Left forelimb (tissue), 1 donor: ENCODE measurements at places on chromosomes 1 and 21.

DNA sequence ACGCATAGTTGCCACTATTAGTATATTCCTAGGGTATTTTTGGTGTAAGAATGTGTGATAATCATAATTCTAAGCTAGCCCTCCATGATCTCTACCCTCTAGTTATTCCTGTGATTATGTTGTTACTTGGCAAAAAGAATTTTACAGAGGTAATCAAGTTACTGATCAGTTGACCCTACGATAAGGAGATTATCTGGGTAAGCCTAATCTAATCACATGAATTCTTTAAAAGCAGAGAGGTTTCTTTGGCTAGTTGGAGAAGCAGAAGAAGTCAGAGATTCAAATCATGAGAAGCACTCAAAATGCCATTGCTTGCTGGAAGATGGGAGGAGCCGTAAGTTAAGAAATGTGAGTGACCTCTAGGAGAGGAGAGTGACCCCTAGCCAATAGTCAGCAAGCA, 72.7 kb downstream of the RPE65 start:
- no peak for DNase-seq

GRCh38 chr1:202658251-202658759, 51.9 kb downstream of the SYT2 start:
- no peak for DNase-seq

GRCh38 chr1:29645586-29645985, 409.3 kb downstream of the PTPRU start:
- DNase-seq: peak; percentile 20

- DNase-seq: no peak
Observed at GRCh38 chr1:3668585-3669300, 16.4 kb downstream of the TP73 start.

DNA sequence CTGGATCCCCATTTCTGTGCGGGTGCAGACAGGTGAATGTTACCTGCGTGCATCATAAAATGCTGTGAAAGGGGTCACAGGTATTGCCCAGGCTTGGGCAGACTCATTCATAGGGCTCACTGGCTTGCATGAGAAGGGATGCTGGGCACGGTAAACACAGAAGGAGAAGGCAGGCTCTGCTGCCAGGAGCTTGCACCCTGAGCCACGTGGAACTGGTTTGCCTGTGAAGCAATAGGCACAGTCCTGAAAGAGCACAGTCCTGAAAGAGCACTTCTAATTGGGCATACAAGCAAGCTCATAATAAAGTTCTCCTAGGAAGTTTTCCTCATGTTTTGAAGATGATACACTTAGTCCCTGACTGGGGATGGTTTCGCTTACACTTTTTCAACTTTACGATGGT, 40.9 kb downstream of the GALNT2 start:
- no peak for DNase-seq

DNA sequence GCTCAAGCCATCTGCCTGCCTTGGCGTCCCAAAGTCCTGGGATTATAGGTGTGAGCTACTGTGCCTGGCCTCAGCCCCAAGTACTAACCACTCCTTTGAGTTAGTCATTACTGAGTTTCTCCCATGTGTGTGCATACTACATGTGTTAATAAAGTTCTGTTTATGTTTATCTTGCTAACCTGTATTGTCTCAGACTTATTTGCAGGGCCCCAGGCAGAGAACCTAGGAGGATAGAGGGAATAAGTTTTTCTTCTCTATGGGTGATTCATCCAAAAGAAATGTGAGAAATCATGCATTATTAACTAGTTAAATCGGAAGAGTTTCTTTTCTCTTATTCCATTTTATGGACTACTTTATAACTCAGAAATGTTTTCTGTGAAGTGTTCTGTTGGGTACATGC, 203.9 kb upstream of the CACYBP start:
- DNase-seq: no peak

DNA sequence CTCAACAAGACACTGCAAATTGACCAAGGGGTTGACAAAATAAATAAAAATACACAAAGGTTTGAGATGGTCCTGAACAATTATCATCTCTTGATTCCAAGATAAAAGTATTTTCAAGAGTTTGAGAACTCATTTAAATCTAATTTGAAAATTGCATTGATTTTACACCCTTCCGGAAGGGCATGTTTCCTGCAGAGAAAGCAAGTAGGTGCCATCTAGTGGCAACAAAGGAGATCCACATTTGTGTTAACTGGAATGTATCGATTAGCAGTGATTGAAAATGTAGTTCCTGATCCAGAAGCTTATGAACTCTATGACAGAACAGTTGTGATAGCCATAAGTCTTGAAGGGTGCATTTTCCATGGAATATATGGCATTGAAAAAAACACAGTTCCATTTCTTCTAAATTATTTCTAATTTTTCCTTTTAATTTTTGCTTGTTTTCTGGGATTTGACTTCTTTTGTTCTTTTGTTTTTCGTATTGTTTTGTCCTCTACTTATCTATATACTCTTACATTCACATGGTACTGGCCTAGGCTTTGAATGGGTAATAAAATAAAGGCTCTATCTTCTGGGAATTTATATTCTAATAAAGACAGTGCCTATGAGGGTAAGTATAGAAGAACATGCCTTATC, 143.7 kb downstream of the DNM3 start:
- DNase-seq: no peak

DNA sequence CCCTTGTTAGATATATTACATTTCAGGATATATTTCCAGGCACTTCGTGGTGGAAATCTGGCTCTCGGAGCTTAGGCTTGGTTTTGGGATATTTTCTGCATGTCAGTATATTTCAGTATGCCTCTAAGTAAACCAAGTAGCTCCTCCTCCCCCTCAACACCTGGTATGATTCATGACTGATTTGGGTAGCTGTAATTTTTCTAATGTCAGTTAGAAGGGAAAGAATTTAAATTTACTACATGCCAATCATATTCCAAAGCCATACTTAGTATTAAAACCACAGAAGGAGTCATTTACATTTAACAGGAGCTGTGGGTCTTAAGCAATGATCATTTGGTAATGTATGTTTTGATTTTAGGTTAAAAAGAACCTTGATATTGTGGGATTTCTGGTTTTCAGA, 40.6 kb downstream of the ST6GALNAC3 start:
- no peak for DNase-seq

- no peak for DNase-seq
Observed at GRCh38 chr1:60942896-60943638, 139.3 kb upstream of the NFIA start.

DNA sequence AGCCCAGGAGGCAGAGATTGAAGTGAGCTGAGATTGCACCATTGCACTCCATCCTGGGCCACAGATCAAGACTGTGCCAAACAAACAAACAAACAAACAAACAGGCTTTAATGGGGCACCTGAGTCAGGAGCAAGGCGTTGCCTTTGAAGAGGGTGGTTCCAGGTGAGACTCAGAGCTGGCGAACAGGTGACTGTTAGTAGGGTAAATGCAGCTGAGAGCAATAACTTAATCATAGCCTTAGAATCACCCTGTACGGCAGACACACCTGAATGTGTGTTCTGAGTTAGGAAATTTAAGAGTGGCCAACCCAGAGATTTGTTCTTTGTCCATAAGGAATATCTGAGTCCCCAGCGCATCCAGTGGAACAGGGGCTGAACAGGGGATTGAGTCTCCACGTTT, 440.4 kb downstream of the RPS6KC1 start:
- no peak for DNase-seq

DNA sequence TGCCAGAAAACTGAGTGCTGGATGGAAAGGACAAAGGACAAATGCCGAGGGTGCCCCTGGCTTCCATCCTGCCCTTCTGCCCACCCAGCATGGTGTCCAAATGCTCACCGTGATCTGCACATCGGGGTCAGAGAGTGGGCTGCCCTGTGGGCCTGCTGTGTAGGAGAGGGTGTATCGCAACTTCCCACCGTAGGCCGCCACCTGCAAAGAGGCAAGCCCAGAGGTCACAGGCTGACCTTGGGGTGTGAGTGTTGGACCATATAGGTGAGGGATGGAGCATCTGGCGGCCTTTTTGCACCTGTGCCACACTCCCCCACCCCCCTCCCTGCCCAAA, 53.5 kb downstream of the LDLRAD2 start:
- no peak for DNase-seq

GRCh38 chr1:109484519-109484975, 842 bp downstream of the ATXN7L2 start:
- no peak for DNase-seq

DNA sequence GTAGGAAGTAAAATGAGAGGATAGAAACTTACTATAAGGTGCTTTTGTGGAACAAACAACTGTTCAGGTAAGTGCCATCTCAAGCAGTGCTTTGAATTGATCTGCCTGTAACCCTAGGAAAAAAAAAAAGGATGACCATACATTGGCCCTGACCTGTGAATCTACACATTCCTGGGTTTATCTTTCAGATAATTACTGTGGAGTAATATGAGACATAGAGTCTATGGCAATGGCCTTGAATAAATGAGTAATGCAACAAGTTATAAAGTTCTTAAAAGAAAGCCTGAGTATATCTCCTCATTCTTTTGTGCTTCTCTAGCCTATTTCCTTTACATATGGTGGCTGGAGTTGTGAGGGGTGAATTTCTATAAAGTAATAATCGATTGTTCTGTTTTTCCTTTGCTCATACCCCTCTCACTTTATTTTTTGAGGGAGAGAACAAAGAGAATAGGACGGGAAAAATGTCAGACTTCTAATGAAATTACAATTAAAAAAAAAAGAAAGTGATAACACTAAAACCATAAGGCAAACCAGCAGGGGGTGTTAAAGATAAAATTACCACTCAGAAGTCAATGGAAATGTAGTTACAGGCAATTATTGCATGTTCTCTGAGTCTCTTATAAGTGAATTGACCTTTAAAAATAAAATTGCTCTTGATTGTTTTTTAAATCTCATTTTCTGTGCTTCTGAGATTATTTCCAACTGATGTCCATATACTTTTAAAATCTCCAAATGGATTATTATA, 12.4 kb upstream of the ATP1A1 start:
- no peak for DNase-seq

DNA sequence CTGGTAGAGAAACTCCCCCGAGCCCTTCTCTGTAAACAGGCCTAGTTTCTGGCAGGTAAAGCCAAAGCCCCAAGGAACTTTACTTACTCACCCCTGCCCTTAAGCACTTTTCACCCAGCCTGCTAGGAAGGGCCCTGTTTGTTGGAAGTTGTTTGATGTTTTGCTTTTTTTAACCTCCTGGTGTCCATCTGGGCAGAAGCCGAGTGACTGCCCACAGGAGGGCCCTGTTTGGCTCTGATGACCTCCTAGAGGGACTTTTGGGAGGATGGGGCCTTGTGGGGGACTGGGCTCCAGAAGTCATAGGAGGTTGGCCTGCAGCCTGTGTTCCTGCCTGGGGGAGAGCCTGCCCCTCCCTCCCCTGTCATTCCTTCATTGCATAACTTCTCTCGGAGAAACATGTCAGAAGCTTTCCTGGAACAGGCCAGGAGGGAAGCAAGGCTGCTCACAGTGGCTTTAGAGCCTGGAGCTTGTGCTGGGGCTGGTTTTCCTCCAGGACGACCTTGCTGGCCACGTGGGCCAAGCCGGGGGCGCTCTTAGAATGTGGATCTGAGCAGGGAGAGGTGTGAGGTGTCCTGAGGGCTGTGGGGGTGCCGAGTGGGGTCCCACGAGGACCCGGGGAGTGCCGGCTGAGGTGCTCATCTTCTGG, 33.9 kb downstream of the COQ8A start:
- peak; percentile 64 for DNase-seq

GRCh38 chr1:10615332-10615731, 140.6 kb downstream of the PEX14 start:
- DNase-seq: no peak

DNA sequence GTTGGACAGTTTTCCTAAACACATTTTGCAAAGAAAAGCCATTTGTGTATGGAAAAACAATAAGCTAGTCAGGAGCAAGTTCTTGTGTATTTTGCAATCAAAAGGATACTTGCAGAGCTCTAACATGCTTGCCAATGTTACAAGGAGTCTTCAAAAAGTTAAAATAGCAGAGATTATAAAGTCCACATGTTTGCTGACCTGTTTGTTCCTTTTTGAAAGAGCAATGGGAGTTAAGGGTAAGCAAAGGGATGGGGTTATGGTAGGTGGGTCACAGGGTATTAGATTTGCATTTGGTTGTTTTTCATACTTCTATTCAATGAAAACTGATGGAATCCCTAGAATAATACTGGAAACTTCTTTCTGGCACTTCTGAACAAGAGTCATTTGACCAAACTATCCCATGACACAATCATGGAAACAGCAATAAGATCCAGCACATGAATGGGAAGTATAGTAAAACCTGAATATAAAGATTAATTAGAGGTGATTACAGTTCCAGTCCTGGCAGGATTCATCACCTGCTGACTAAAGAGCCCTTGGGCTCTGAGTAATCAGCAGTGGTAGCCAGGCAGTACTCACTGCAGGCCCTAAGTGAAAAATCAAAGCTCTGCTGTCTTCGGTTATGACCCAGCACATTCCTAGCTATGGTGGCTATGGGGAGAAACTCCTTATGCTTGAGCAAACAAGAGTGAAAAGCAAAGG, 27.1 kb upstream of the ZC3H11B start:
- no peak for DNase-seq

GRCh38 chr1:200483491-200484143, 73.8 kb upstream of the ZNF281 start:
- no peak for DNase-seq

- DNase-seq: no peak
Observed at GRCh38 chr1:22001409-22001808, at the start of gene CELA3A. Gene CELA3A (plus strand): TSS chr1:22001657. CDS start chr1:22001675, 18 bp downstream.

GRCh38 chr1:3544040-3544977, 67.0 kb downstream of the MEGF6 start:
- DNase-seq: no peak

GRCh38 chr1:44433209-44433608, 28.2 kb downstream of the RNF220 start:
- no peak for DNase-seq

GRCh38 chr1:218414060-218414728, 69.1 kb downstream of the TGFB2 start:
- no peak for DNase-seq

GRCh38 chr1:185566995-185567394, 167.2 kb upstream of the HMCN1 start:
- no peak for DNase-seq

GRCh38 chr1:81800695-81801650, at the start of gene ADGRL2:
Gene ADGRL2 (plus strand): TSS chr1:81800934. CDS start chr1:81836985, 36,051 bp downstream.
- DNase-seq: peak; percentile 90

GRCh38 chr1:160711602-160712311, at the start of gene CD48:
Gene CD48 (minus strand): TSS chr1:160711822. CDS start chr1:160711763, 59 bp downstream.
- no peak for DNase-seq

DNA sequence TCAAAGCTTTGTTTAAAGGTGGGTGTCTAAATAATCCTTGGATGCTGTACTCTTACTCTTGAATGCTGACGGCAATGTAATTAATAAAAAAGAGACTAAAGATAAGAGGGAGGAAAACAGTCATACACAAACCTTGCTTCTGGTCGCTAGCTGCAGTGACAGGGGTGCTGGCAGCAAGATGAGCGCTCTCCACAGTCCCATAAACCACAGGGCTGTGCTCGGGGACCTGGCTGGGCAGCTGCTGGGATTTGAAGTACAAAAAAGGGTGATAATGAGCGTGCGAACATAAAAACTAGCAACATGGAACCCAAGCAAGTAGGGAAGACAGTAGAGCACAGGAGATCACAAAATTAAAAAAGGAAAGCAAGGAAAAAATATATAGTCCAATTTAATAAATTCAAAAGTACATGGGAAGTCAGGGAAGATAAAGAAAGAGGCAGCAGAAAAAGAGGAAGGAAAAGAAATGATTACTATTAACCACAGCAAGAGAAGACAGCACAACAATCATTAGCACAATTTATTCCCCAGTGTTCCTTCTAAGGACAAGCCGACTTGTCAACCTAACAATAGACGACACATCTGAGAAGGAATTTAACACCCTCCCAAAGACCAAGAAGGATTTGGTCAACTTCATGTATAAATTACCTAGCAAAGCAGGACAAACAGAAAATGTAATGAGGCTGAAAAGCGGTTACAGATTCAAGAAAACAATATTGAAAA, 162.9 kb upstream of the HP1BP3 start:
- DNase-seq: no peak

GRCh38 chr21:30981403-30981802, 56.9 kb downstream of the KRTAP19-8 start:
- no peak for DNase-seq
